Pons (tissue), 1 donor: ENCODE measurements at places on chromosomes 6 and 20.

- no peak for DNase-seq
Observed at GRCh38 chr6:149150301-149150700, 167.2 kb upstream of the TAB2 start.

DNA sequence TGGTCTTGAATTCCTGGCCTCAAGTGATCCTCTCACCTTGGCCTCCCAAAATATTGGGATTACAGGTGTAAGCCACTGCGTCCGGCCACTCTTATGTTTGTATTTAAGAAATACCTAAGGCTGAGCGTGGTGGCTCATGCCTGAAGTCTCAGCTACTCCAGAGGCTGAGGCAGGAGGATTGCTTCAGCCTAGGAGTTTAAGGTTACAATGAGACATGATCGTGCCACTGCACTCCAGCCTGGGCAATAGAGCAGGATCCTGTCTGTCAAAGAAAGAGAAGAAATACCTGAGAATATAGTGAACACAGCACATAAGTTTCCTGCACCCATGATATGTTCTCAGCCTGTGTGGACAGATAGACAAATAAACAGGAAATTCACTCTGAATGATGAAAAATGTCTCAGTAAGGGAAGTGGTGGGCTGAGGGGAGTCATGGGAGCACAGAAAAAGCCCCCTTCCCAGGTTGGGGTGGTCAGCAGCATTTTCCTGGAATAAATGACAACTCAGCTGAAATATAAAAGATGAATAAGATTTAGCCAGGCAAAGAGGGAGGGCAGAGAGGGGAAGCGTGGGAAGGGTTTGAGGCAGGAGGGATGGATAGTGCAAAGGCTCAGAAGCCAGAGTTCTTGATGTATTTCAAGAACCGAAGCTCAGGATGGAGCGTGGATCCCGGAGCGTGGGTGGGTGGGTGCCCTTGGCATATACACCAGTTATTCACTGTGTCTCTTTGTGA, 13.8 kb upstream of the MMP9 start:
- DNase-seq: no peak

- peak; percentile 75 for DNase-seq
Observed at GRCh38 chr20:10090588-10091166, 55.9 kb downstream of the ANKEF1 start.

GRCh38 chr6:108562503-108562993, 1.8 kb downstream of the FOXO3 start:
- peak; percentile 74 for DNase-seq

- DNase-seq: no peak
Observed at GRCh38 chr20:38873050-38873581, 53.1 kb upstream of the FAM83D start.

DNA sequence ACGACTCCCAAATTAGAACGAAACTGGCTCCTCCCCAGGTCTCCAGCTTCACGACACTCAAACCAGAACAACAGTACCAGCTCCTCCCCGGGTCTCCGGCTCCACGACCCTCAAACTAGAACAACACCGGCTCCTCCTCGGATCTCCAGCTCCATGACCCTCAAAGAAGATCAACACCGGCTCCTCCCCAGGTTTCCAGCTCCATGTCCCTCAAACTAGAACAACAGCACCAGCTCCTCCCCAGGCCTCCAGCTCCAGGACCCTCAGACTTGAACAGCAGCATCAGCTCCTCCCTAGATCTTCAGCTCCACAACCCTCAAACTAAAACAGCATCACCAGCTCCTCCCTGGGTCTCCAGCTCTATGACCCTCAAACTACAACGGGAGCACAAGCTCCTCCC, 13.8 kb downstream of the ULBP3 start:
- no peak for DNase-seq

GRCh38 chr6:88548891-88549505, 382.9 kb upstream of the CNR1 start:
- DNase-seq: no peak

- DNase-seq: peak; percentile 36
Observed at GRCh38 chr6:33057222-33058150, 16.0 kb downstream of the HLA-DPA1 start.

- no peak for DNase-seq
Observed at GRCh38 chr20:22583773-22584521, 425 bp downstream of the FOXA2 start.

DNA sequence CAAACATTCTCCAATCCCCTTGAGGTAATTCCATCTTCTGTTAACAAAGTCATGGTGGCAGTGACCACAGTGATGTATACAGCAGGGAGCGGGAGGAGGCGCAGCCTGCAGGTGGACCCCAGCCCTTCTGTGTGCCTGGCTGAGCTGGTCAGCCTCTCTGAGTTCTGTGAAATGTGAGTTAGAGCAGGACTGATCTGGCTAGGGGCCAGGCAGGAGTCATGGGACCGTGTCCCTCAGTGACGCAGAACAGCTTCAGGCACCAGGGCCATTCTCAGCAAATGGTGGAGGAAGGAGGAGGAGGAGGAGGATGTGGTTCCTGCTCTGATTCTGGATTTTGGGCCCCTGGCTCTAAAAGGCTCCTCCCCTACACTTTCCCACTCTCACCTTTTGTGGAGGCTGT, 6.9 kb downstream of the PHACTR3 start:
- peak; percentile 45 for DNase-seq

GRCh38 chr6:167200806-167201205, 43.0 kb upstream of the GPR31 start:
- no peak for DNase-seq
